ENCODE measurements at places on chromosomes 2 and 18.

GRCh38 chr2:151261977-151262291, 271 bp upstream of the RBM43 start:
- DNase-seq: no peak

DNA sequence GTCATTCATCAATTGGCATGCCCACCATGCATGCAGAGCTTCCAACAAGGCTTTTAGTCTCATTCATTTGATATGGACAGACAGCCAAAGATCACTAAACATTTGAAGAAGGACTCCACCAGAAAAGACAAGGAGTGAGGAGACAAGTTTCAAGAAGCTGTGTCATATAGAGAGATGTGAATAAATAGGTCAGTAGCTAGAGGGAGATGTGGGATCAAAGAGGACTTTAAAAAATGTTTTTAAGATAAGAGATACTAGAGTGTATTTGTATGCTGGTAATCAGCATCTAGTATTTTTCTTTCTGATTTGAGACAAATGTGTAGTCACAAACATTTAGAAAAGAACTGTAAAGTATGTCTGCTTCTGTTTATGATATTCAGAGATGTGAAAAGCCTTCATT, 48.5 kb downstream of the ANTXR1 start:
- DNase-seq: no peak

DNA sequence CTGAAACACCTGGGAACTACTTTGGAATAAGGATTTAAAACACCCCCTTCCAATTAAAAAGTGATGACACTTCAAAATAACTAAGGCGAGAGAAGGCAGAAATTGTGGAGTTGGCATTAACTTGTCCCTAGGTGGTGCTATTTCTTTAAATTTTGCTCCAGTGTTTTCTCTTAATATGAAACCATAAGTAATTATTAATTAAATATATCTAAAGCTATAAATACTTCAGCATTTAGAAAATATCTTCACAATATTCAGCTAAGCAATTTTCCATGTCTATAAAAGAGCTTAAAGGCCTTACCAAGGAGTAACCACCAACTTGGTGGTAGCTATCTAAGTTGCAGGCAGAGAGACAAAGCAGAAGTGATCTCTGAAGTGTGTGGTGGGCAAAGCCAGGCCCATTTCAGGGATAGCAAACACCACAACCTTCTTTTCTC, 186.8 kb upstream of the PGAP1 start:
- no peak for DNase-seq

GRCh38 chr2:26574900-26575560, 66.1 kb downstream of the CIB4 start:
- no peak for DNase-seq

DNA sequence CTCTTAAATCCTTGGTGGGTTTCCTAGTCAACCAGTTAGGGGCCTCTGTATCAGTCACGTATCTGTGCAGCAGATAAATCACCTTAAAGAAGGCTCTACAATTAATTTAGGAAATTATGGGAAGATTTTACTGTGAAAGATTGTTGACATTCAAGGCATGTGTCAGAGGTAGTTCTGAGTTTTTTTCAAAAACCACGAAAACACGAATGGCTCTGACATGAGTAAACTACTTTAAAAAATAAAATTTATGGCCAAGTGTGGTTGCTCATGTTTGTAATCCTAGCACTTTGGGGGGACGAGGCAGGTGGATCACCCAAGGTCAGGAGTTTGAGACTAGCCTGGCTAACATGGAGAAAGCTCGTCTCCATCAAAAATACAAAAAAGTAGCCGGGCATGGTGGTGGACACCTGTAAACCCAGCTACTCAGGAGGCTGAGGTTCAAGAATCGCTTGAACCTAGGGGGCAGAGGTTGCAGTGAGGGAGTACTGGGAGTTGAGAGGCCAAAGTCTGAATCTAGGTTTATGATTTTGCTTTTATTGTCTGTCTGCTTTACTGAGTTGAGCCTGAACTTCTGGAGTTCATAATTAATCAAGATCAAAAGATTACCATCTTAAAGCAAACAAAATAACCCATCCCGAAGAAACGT, 77.1 kb downstream of the SPRED2 start:
- no peak for DNase-seq

GRCh38 chr2:200369886-200370285, 63.4 kb downstream of the SPATS2L start:
- no peak for DNase-seq

DNA sequence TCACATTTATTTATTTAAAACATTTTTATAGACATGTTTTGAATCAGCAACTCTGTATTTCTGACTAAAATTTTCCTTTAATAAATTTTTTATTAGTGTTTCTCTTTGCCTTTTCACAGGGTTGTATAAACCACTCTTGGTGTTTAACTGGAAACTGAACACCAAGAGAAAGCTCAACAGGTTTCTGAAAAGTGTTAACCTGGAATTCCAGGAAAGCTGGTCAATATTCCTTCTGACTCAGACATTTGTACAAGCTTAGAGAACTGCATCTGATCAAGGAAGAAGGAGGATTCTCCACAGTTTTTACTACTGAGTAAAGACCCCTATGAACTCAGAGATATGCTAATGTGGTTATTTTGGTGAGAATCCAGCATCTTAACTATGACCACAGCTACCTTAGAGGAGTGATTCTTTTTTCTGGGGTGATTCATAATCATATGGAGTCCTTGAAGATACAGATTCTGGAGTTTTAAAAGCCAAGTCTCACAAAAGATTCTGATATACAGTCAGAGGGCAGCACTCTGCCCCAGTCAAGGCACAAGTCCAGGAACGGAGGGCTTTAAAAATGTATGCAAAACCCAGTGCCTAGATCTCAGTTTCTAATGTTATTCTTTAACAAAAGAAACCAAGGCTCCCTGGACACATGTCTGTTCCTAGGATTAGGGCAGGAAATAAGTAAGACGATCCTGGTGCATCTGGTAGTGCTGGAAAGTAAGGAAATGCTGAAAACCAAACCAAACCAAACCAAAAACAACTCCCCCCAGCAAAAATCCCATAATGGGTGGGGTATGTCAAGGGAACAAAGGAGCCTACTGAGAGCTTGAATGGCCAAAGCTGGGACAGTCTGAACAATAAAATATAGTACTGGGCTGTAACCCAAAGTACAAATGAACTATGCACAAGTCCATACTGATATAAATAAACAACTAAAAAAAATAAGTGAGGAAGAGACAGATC, 85.1 kb upstream of the FZD5 start:
- DNase-seq: no peak

GRCh38 chr18:43661570-43661969, 384.3 kb upstream of the SYT4 start:
- peak; percentile 54 for DNase-seq
